ENCODE measurements at places on chromosomes 7 and 10.
A peak's percentile ranks its signal among the peaks of the same experiment; 100 is the strongest.

GRCh38 chr10:28798428-28798955, 121.2 kb downstream of the BAMBI start:
- H3K4me3 ChIP-seq = no peak overlapping the region
- no peaks in the 10 kb centered on the region for H3K36me3 ChIP-seq
- no peak overlapping the region for H3K27ac ChIP-seq
- no peaks in the 10 kb centered on the region for H3K4me1 ChIP-seq
- DNase-seq = no peak

DNA sequence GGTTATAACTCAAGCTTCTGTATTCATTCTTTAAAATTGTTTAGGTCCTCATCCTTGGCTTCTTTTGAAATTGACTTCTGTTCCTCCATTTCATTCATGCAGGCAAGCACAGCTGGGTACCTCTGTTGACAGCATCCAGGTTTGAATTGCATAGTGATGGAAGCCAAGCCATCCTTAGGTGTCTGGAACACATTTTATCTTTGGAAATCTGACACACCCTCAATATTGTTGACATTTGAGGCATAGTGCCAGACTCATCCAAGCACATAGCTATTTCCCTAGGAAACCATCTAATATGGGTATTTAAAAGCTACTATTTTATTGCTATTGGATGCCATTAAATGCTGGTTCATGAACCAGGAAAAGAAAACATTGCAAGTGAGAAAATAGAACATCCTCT, 142.1 kb upstream of the PTPRZ1 start:
- no peak for DNase-seq
- no peaks in the 10 kb centered on the region for H3K4me1 ChIP-seq
- H3K27ac ChIP-seq = no peak overlapping the region

DNA sequence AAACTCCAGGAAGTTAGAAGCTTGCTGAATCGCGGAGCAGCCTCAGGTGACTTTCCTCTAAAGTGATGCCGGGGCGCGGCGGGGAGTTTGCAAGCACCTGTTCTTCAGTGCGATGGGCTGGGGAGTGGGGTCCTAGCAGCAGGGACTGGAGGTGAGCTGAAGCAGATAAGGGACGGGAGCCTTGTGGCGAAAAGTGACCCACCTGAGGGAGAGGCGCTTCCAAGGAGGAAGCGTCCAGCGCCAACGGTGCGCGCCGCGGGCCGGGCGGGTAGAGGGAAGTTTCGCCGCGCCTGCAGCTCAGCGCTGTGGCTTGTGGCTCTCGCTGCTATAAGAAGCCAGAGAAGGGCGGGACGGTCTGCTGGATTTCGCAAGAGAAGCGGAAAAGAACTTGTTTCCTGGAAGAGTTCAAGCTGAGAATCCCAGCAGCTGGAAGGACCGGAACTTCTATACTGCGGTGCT, at the start of gene STEAP4:
TSS of gene STEAP4 (minus strand) at position 305 of the 459 bp plus-strand sequence. CDS start 22,625 bp downstream, outside the sequence.
- peaks cover 33% of the 10 kb centered on the region for H3K27me3 ChIP-seq
- H3K4me1 ChIP-seq = peaks cover 4% of the 10 kb centered on the region
- peak within 1 kb of the TSS; percentile 43 for H3K4me3 ChIP-seq

- no peak overlapping the region for H3K27ac ChIP-seq
- H3K4me1 ChIP-seq = peaks cover 20% of the 10 kb centered on the region
- H3K36me3 ChIP-seq = no peaks in the 10 kb centered on the region
- DNase-seq = no peak
- no peak overlapping the region for H3K4me3 ChIP-seq
- no peaks in the 10 kb centered on the region for H3K27me3 ChIP-seq
Observed at GRCh38 chr10:103802081-103802480, 53.3 kb downstream of the SH3PXD2A start.

DNA sequence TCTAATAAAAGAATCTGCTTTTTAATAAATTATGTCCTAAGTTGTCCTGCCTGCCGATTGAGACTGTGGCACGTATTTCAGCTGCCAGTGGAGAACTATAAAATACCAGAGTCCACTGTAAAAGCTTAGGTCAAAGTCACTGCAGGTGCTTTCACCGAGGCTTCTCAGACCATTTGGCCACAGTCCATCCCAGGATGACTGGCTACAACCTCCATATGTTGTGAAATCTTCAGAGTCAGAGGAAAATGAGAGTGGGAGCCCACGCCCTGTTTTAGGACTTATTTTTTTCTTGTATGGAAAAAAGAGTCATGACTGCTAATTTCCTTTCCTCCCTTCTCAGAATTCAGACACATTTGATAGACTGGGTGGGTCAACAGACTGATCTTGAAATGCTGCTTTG, 182.9 kb downstream of the ANK3 start:
- H3K4me1 ChIP-seq = peaks cover 8% of the 10 kb centered on the region
- H3K27me3 ChIP-seq = peaks cover 2% of the 10 kb centered on the region
- peaks cover 2% of the 10 kb centered on the region for H3K36me3 ChIP-seq
- DNase-seq = no peak
- no peak overlapping the region for H3K4me3 ChIP-seq

GRCh38 chr10:116753759-116754158, 11.4 kb upstream of the HSPA12A start:
- H3K27ac ChIP-seq = no peak overlapping the region
- H3K36me3 ChIP-seq = no peaks in the 10 kb centered on the region
- no peak overlapping the region for H3K4me3 ChIP-seq
- peaks cover 23% of the 10 kb centered on the region for H3K27me3 ChIP-seq
- DNase-seq = no peak
- H3K4me1 ChIP-seq = no peaks in the 10 kb centered on the region

- peak; percentile 58 for DNase-seq
- no peak overlapping the region for H3K27ac ChIP-seq
- peak overlapping the region; percentile 48 for H3K4me3 ChIP-seq
- H3K4me1 ChIP-seq = peaks cover 8% of the 10 kb centered on the region
- peaks cover 2% of the 10 kb centered on the region for H3K36me3 ChIP-seq
Observed at GRCh38 chr10:126387041-126387921, 996 bp downstream of the ADAM12 start.

GRCh38 chr7:124679146-124679545, 86.4 kb downstream of the GPR37 start:
- H3K27ac ChIP-seq = no peak overlapping the region
- H3K4me1 ChIP-seq = no peaks in the 10 kb centered on the region
- no peaks in the 10 kb centered on the region for H3K27me3 ChIP-seq
- no peak for DNase-seq
- H3K36me3 ChIP-seq = no peaks in the 10 kb centered on the region
- H3K4me3 ChIP-seq = no peak overlapping the region

- H3K4me3 ChIP-seq = no peak overlapping the region
- no peaks in the 10 kb centered on the region for H3K36me3 ChIP-seq
- no peak for DNase-seq
- no peaks in the 10 kb centered on the region for H3K4me1 ChIP-seq
- peaks cover 2% of the 10 kb centered on the region for H3K27me3 ChIP-seq
Observed at GRCh38 chr10:78382772-78383171, 349.1 kb downstream of the RPS24 start.

DNA sequence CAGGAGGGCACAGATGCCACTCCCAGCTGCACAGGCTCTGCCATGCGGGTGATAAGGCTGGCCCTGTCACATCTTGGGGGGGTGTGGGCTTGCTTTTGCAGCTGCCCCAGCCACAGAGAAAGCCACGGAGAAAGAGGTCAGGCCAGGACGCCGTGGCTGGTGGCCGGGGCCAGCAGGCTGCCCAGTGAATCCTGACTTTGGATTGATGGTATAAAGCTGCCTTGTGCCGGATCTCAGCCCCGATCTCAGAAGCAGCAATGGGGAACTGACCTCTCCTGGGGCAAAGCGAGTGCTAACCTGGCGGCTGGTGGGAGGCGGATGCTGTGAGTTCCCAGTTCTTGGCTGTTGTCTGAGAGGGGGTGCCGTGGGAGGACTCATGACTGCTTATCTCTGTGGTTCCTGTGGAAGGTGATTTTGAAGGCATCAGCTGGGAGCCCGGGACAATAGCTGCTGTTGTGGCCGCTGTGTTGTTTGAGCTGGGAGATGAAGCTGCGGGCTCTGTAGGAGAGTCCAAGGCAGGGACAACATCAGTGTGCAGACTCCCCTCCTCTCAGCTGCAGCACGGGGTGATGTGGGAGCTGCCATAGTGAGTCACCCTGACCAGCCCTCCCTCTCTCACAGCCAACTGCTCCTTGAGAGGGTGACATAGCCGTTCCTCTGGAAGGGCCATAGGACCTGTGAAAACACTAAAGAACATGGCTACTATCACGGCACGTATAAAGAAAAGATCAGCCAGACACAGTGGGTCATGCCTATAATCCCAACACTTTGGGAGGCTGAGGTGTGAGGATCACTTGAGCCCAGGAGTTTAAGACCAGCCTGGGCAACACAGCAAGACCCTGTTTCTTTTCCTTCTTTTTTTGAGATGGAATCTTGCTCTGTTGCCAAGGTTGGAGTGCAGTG, 17.0 kb downstream of the IL15RA start:
- DNase-seq = no peak
- peaks cover 34% of the 10 kb centered on the region for H3K36me3 ChIP-seq
- no peaks in the 10 kb centered on the region for H3K4me1 ChIP-seq

DNA sequence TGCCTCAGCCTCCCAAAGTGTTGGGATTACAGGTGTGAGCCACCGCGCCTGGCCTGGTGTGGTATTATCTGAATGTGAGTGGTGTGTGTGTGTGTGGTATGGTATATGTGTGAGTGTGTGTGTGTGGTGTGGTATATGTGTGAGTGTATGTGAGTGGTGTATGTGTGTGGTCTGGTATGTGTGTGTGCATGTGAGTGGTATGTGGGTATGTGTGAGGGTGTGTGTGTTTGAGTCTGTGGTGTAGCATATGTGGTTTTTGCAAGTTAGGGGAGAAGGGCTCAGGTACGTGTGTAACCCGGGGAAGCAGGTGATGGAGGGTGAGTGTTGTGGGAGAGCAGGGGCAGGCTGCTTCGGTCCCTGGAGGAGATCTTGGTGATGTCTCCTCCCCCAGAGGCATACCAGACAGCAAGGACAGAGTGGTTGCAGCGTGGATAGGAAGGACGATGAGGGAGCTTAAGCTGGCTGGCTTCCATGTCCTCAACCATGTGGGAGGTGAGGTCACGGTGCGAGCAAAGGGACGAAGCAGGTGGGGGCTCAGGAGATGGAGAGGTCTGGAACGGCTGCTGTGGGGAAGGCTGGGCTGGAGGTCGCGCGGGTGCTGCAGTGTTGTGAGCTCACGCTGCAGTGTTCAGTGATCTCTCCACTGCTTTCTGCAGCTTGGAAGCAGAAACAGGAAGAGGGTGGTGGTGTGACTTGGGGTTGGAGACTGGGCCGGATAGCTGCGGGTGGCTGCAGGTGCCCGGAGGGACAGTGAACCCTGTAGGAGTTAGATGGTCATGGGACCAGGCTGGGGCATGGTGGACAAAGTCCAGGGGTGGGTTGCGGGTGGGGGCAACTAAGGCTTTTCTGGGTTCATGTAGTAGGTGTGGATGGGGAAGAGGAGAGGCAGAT, 5.0 kb downstream of the ZYX start:
- no peak overlapping the region for H3K4me3 ChIP-seq
- peak; percentile 40 for DNase-seq
- H3K4me1 ChIP-seq = peaks cover 11% of the 10 kb centered on the region
- H3K27me3 ChIP-seq = no peaks in the 10 kb centered on the region
- H3K27ac ChIP-seq = no peak overlapping the region

DNA sequence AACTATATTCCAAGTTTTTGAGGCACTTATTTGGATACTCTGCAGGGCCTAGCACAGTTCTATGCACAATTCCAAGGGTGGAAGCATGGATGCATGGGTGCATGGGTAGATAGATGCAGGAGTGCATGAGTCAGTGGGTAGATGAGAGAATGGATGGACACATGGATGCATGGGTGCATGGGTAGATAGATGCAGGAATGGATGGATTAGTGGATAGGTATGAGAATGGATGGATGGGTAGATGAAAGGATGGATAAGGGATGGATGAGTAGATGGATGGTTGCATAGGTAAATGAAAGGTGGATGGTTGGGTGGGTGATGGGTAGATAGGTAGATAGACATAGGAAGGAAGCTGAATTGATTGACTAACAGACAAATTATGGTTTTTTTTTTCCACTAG, 15.6 kb downstream of the PNLIPRP2 start:
- H3K36me3 ChIP-seq = no peaks in the 10 kb centered on the region
- peaks cover 4% of the 10 kb centered on the region for H3K4me1 ChIP-seq
- no peak for DNase-seq
- H3K27me3 ChIP-seq = peaks cover 19% of the 10 kb centered on the region

- no peak overlapping the region for H3K4me3 ChIP-seq
- peak overlapping the region; percentile 55 for H3K27ac ChIP-seq
- H3K27me3 ChIP-seq = no peaks in the 10 kb centered on the region
- DNase-seq = no peak
Observed at GRCh38 chr7:3013975-3014792, 29.5 kb downstream of the CARD11 start.

DNA sequence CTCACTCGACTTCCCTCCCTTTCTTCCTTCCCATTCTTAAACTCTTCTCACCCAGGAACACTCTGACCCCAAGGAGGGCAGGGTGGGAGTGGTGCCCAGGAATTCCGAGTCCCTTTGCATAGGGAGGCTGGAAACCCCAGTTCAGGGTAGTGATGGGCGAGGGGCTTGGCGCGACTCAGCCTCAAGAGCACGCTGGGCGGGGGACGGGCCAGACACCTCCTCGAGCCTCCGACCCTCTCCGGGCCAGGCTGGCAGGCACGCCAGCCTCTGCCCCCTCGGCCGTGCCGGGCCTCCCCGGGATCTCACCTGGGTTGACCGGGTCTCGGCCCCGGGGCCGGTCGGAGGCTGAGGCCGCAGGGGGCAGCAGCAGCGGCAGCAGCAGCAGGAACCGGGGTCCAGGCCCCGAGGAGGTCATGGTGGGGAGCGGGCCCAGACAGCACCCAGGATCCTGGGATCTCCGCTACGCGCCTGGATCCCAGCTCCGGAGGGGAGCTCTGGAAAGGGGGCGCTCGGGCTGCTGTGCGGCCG, 457 bp downstream of the PLOD3 start:
- H3K27me3 ChIP-seq = no peaks in the 10 kb centered on the region
- DNase-seq = no peak
- H3K36me3 ChIP-seq = no peaks in the 10 kb centered on the region
- peaks cover 27% of the 10 kb centered on the region for H3K4me1 ChIP-seq

DNA sequence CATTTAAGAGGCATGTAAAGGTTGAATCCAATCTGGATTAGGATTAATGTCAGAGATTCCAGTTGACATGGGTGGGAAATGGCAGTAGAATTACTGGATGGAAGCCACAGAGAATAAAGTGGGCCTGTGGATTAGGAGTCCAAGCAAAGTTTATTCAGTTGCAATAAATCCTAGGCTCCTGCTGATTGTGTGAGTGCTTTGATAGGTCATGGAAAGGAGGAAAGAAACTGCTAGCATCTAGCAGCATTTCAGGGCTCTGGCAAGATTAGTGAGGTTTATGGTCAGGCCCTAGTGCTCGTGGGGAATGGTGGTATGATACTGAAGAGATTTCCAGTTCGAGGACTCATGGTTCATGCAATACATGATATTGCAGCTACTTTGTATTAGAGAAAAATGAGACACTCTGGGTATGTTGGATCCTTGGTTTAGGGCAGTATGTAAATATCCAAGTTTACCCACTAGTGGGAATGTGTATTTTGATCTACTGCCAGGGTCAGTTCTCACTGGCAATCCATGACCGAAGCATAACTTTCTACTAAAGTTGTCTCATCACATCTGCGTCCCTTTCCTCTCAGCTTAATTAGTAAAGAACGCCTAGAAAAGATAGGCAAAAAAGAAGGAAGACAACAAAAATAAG, 235.0 kb downstream of the SUGCT start:
- H3K27ac ChIP-seq = no peak overlapping the region
- no peaks in the 10 kb centered on the region for H3K4me1 ChIP-seq
- no peak overlapping the region for H3K4me3 ChIP-seq
- H3K27me3 ChIP-seq = no peaks in the 10 kb centered on the region
- no peaks in the 10 kb centered on the region for H3K36me3 ChIP-seq
